A549 treated with CORT108297 at 1 μM for 4 hours (cell line): ENCODE measurements at places on chromosomes 7 and 10. TPM values are rescaled to one million over a fixed set of nuclear protein-coding genes. Genes with fewer than 3 reads are reported as not detected.

The MKX gene
- total RNA-seq = not detected in 5 replicates

The OR2A1 gene
- not detected in 5 replicates for total RNA-seq

The CPA4 gene
- 5.0 to 7.8 TPM (median 5.3 TPM) in 5 replicates for total RNA-seq

The DRGX gene
- total RNA-seq = 0.06 to 0.09 TPM in 2 of 5 replicates, not detected in the others

The MAT1A gene
- 0.02 to 0.03 TPM in 2 of 5 replicates, not detected in the others for total RNA-seq

The SKIDA1 gene
- 0.99 to 1.7 TPM (median 1.5 TPM) in 5 replicates for total RNA-seq

The POLR2J3 gene
- total RNA-seq = 16.8 to 37.3 TPM (median 29.9 TPM) in 5 replicates

The ZNF425 gene
- total RNA-seq = 0.97 to 1.5 TPM (median 0.98 TPM) in 5 replicates

The NACAD gene
- 0.14 to 0.35 TPM (median 0.18 TPM) in 5 replicates for total RNA-seq

The UCN3 gene
- total RNA-seq = not detected in 5 replicates

The INA gene
- 22.8 to 31.4 TPM (median 25.0 TPM) in 5 replicates for total RNA-seq

The CCDC136 gene
- 1.7 to 3.0 TPM (median 2.4 TPM) in 5 replicates for total RNA-seq

The SPDYE9 gene
- not detected in 5 replicates for total RNA-seq

The GRID2IP gene
- total RNA-seq = 0.02 TPM in 1 of 5 replicates, not detected in the others

The CLDN15 gene
- total RNA-seq = 7.7 to 15.5 TPM (median 13.1 TPM) in 5 replicates

The SNX10 gene
- 2.8 to 5.0 TPM (median 4.5 TPM) in 5 replicates for total RNA-seq

The SPOCK2 gene
- total RNA-seq = 0.18 to 0.47 TPM (median 0.37 TPM) in 5 replicates

The GJD4 gene
- 0.06 TPM in 1 of 5 replicates, not detected in the others for total RNA-seq

The IQUB gene
- total RNA-seq = 0.05 to 0.09 TPM (median 0.05 TPM) in 5 replicates

The SPDYE1 gene
- total RNA-seq = not detected in 5 replicates

The ADRB1 gene
- total RNA-seq = 0.59 to 0.94 TPM (median 0.78 TPM) in 5 replicates

The SH2B2 gene
- total RNA-seq = 2.6 to 4.2 TPM (median 3.6 TPM) in 5 replicates

The ACTL6B gene
- not detected in 5 replicates for total RNA-seq

The DHX32 gene
- total RNA-seq = 32.7 to 44.0 TPM (median 42.2 TPM) in 5 replicates

The TACR2 gene
- total RNA-seq = 0.10 to 0.33 TPM (median 0.19 TPM) in 4 of 5 replicates, not detected in the other

The MYO1G gene
- total RNA-seq = 0.08 to 0.14 TPM (median 0.12 TPM) in 5 replicates

The PIK3CG gene
- not detected in 5 replicates for total RNA-seq

The UTF1 gene
- 0.07 to 0.10 TPM in 2 of 5 replicates, not detected in the others for total RNA-seq

The PDE1C gene
- total RNA-seq = 3.7 to 5.6 TPM (median 4.9 TPM) in 5 replicates

The DNAJB12 gene
- 31.2 to 34.4 TPM (median 32.2 TPM) in 5 replicates for total RNA-seq

The DMBT1 gene
- total RNA-seq = 0.03 to 0.11 TPM (median 0.08 TPM) in 5 replicates

The CPED1 gene
- total RNA-seq = 0.08 to 0.15 TPM in 2 of 5 replicates, not detected in the others

The AGR2 gene
- 93.9 to 174 TPM (median 142 TPM) in 5 replicates for total RNA-seq

The PDE6C gene
- total RNA-seq = not detected in 5 replicates

The TBXAS1 gene
- total RNA-seq = 10.0 to 14.3 TPM (median 13.4 TPM) in 5 replicates

The CALD1 gene
- total RNA-seq = 49.0 to 91.3 TPM (median 70.7 TPM) in 5 replicates

The SLC39A12 gene
- not detected in 5 replicates for total RNA-seq

The TRIM73 gene
- 1.3 to 2.3 TPM (median 2.2 TPM) in 5 replicates for total RNA-seq

The ZNF503 gene
- total RNA-seq = 7.1 to 13.0 TPM (median 12.2 TPM) in 5 replicates

The FBXO24 gene
- total RNA-seq = 0.15 to 0.23 TPM (median 0.21 TPM) in 5 replicates
